ENCODE measurements at places on chromosomes 4 and X.

- no peak for DNase-seq
Observed at GRCh38 chrX:72465889-72466288, 106.8 kb downstream of the HDAC8 start.

- DNase-seq = no peak
Observed at GRCh38 chr4:87838205-87838604, 5.4 kb downstream of the MEPE start.

GRCh38 chr4:177455561-177455970 lies 13.3 kb upstream of the AGA start:
- DNase-seq = no peak

- DNase-seq = no peak
Observed at GRCh38 chr4:10153161-10153560, 36.6 kb upstream of the WDR1 start.

- DNase-seq = no peak
Observed at GRCh38 chr4:153519687-153520086, 53.5 kb downstream of the TMEM131L start.

DNA sequence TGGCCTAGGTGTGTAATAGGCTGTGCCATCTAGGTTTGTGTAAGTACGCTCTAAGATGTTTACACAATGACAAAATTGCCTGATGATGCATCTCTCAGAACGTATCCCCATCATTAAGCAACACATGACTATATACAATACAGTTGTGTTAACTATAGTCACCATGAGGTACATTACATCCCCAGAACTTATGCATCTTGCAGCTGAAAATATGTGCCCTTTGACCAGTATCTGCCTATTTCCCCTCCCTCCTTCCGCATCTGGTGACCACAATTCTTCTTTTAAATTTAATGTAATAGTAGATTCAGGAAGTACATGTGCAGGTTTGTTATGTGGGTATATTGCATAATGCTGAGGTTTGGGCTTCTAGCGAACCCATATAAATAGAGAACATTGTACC lies 239.8 kb upstream of the IL1RAPL1 start:
- DNase-seq = no peak

DNA sequence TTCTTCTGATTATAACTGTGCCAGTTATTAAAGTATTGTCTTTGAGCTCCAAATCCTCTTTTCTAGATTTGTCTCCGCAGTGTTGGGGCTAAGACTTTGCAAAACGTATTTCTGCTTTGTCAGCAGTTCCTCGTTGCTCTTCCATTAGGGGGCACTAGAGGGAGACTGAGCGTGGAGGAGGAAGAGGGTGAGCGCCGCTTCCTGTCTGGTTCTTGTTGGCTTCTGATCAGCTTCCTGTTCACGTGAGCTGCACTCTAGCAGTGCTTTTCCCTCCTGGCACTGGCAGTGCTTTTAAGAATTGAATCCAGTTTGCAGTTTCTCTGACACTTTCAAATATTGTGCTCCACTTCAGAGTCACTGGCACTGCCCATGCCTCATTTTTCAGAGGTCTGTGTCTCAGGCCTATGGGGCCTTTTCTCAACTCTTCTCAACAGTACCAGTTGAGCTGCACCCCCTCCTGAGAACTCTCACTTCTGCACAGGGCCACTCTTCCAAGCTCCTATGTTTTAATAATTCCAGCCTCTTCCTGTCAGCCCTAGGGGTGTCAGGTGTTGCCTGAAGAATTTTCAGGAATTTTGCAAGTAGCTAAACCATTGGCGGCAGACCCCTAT lies 54.4 kb upstream of the LCORL start:
- no peak for DNase-seq

GRCh38 chr4:185145572-185145971 lies 2.5 kb downstream of the SLC25A4 start:
- DNase-seq = no peak

GRCh38 chr4:15341733-15342300 lies 86.0 kb upstream of the C1QTNF7 start:
- no peak for DNase-seq

DNA sequence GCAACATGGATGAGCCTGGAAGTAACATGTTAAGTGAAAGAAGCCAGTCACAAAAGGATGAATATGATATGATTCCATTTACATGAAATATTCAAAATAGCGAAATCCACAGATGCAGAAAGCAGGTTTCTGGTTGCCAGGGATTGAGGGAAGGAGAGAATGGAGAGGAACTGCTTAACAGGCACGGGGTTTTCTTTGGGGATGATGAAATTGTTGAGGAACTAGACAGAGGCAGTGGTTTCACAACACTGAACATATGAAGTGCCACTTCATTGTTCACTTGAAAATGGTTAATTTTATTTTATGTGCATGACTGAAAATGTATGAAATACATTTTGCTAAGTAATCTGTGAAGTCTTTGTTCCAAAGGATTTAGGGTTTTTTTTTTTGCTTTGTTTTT lies 182.5 kb upstream of the TBL1X start:
- no peak for DNase-seq

DNA sequence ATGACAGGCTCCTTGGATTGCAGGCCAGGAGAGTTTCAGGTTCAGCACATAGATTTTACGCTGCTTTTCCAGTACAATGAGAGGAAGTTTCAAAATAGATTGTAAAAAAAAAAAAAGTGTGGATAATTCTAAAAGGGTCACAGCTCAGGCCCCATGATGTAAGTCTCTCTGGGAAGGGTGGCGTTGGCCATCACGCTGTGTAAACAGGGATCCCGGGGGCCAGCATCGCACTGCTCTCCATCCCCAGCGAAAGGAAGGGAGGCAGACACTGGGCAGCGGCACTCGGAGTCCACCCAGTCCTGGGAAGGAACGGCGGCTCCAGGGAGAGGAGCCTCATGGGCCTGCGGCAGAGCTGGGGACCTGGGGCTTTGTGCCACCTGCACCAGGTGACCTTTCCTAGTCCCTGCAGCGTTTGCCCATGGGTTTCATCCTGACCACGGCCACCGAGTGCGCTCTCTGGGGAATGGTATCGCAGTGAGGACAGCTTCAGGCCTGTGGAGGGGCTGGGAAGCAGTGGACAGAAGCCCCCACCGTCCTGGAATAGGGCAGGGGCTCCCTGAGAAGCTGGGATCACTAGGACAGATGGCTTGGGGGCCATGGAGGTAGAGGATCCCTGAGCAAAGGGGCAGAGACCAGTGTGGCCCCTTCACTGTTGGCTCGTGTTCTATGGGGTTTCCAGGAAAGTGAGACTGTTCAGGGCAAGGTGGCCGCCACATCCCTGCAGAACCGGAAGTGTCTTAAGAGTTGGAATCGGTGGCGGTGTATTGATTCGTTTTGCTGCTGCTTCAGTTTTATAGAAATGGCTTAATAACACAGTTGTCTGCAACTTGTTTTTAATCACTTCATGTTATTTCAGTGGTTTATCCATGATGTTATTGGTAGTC lies 38.9 kb downstream of the RGS12 start:
- no peak for DNase-seq

DNA sequence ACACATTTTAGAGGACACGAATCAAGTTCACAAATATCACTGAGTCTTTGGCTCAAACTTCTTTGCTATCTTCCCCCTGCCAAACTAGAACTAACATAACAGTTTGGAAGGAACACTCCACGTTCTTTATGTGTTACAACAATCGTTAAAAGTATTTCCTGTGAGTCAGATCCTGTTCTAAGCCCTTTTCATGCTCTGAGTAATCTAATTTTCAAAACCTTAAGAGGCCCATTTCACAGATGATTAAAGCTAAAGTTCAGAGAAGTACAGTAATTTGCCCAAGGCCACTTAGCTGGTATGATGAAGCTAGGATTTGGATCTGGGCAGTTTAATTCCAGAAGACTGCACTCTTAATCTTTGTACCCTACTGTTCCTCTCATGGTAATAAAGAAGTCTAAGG lies 854.4 kb upstream of the INTU start:
- DNase-seq = no peak

DNA sequence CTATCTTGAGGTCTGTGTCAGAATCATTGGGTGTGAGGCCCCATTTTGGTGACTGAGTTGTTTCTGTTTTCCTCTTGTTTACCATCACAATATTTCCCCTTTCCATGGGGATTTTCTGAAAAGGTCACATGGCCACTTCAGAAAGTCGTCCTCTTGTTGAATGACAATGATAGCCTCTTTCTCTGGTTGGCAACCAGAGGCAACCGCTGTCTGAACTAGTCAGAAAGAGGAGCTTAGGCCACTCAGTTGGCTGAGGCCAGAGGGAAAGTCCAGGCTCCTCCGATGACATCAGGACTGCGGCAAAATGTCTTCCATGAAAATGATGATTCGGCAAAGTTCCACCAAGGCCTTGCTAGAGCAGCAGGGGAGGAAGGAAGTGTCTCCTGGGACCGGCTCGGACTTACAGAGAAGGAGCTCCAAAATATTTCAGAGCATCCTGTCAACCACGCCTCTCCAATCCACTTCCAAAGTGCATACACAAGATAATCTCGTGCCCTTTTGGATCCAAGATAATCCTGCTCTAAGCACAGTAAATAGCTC lies 19.1 kb upstream of the RBM47 start:
- no peak for DNase-seq

DNA sequence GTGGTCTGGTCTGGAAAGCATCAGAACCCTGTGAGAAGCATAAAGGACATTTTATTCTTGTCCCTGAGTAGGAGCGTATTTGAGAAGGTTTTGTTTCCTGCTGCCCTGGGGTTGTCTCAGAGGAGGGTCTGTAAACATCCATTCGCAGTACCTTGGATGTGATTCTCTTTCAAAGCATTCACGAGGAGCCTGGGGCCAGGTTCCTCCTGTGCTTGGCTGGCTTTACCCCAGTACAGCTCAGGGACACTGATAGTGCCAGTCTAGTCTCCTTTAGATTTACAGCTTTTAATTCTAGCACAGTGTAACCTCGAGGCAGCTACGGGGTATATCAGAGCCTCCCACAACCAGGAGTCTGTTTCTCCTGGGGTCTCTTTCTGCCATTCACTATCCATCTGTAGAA lies 2.7 kb downstream of the CLRN2 start:
- DNase-seq = no peak

- no peak for DNase-seq
Observed at GRCh38 chr4:119493419-119493818, 135.2 kb downstream of the PDE5A start.

- DNase-seq = no peak
Observed at GRCh38 chrX:13050151-13050550, 5.7 kb upstream of the FAM9C start.

DNA sequence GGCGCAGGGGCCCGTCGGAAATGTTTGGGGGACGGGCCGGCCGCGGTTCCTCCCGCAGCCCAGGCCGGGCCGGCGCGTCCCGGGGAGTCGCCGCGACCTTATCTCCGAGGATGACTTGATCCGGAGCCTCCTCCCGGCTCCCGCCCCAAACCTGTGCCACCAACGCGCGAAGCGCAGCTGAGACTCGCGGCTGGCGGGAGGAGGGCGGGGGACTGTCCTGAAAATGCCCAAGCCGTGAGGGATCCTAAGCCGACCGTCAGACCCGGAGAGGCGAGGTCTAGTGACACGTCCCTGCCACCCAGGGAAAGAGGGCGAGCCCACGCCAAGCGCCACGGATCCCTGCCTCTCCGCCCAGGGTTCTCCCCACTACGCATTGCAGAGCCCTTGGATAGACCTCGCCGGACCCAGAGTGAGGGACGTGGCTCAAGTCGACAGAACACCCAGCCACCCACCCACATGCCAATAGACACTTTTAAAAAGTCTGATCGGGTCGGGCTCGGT lies 26.9 kb downstream of the UTP14A start:
- no peak for DNase-seq

GRCh38 chrX:110396735-110397134 lies 38.1 kb downstream of the RTL9 start:
- DNase-seq = no peak

DNA sequence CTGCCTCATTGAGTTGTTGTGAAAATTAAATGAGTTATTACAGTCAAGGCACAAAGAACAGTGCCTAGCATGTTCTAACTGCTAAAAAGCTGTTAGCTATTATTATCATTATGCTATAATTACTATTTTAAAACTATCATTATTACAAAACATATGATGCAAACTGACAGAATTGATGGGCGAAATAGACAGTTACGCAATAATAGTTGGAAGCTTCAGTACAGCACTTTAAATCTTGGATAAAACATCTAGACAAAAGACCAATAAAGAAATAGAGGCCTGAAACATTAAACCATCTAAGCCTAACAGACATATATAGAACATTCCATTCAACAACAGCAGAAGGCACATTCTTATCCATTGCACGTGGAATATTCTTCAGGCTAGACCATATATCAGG lies 73.0 kb downstream of the TAB3 start:
- no peak for DNase-seq

DNA sequence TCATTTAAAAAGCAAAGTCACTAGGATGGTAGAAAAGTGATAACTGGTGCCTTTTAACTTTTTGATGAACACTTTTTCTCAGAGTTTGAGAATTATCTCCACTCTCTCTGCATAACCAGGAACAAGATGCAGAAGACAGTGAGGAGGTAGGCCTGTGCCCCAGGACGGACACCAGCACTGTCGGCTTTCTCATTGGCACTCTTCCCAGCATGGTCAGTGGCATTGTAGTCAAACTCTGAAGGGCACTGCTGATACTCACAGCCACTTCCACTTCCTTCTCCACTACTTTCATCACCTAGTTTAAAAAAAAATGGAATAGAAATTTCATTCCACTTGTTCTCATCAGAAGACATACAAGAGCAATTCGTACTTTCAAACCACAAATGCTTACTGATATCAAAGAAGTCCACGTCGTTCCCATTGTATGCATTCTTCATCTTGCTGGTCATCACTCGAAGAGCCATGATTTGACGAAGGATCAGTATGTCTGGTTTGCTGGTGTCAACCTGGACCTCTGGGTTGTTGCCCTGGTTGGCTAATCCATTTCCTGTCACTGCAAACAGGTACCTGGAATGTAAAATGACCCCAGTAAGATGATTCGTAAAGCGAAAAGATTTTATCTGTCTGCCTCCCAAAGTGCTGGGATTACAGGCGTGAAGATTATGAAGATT lies 84.8 kb upstream of the TFDP3 start:
- DNase-seq = no peak

- DNase-seq = no peak
Observed at GRCh38 chr4:90318193-90318592, 191.0 kb downstream of the CCSER1 start.

DNA sequence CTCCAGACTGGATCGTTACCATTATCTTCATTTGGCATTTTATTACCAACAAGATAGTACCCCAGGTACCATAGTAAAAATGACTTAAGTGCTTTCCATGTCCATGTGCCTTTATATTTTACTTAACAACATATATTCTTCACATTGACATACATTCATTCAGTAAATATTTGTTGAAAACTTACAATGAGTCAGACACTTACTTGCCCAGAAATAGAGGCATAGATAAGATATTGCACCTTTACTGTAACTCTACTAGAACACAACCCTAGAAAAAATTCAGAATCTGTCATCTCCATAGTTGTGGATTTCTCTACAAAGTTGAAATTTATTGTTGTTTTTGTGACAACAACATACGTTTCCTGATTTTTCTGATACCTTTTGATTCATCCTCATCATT lies 640.6 kb downstream of the RPA4 start:
- no peak for DNase-seq

- DNase-seq = no peak
Observed at GRCh38 chrX:13994104-13994503, 35.6 kb downstream of the GEMIN8 start.

Measured in GM13977 (cell line).